Activated CD4-positive, CD25-positive, alpha-beta regulatory T cell treated with anti-CD3 and anti-CD28 coated beads, Interleukin-2, amount 50 U/mL, for 72 hours (primary cell): ENCODE measurements at places on chromosomes 12 and 14.

DNA sequence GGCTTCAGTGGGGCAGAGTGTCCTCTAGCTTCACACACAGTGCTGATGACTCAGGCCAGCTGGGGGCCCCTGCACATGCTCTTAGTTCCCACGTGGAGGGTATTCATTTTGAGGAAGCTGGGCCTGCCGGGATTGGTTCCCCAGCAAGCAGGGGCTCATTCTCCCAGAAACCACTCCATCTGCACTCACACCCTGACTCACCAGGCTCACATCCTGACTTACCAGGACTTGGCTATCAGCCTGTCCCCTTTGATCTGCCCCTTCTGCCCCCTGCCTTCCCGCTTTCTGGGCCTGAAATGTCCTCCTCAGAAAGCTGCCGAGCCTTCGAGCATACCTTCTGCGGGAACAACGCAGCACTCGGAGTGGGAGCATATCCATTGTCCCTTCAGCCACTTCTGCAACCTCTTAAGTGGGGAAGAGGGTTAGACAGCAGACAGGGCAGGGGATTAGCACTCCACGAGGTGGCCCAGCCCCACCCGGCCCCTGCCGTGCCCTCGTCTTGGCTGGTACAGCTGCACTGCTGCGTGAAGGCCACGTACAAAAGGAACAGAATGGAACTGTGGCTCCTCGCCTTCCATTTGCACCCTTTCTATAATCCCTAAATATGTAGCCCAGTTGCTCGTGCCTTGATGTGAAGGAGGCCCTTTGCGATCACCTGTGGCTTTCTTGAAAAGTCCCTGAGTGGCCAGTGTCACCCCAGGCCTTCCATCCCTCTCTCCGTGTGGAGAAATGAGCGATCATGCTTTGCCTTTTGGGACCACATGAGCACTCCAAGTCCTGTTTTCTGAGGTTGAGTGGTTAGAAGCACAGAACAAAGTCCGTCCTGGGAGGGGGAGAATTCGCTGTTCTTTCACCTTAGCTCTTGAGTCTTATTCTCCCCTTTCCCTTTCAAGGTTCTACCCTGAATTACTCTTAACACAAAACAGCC, 26.1 kb downstream of the TPCN1 start:
- no peak for DNase-seq

DNA sequence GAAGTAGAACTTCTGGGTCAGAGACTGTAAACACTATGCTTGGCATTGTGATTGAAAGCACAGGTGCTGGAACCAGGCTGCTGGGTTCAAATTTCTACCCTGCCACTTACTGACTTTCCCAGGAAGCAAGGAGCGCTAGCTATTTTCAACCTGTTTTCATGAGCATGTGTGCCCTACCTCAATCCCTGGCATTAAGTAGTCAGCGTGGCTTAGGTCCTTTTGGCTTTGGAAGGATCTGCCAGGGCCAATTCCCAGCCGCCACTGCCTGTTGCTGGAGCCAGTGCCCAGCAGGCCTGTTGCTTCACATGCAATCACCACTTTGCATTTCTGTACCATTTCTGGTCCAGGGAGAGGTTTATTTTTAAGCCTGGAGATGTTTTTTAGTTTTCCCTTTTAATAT, 196.3 kb downstream of the TRHDE start:
- no peak for DNase-seq

DNA sequence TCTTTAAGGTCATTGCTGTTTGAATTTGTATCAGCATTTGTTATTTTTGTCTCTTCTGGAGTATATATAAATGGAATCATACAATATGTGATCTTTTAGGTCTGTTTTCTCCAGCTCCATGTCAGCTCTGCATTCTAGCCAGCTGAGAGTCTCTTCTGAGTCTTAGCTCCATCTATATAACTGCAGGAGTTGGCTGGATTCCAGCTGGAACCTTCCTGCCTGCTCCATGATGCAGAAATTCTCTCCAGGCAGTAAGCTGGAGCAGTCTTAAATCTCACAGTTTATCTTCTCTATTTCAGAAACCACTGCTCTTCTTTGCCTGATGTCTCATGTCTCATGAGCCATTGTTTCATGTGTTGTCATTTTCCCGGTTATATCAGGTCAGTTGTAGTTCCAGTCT, 827.6 kb downstream of the NRXN3 start:
- no peak for DNase-seq

- DNase-seq: no peak
Observed at GRCh38 chr12:124700810-124701592, 133.6 kb upstream of the NCOR2 start.

DNA sequence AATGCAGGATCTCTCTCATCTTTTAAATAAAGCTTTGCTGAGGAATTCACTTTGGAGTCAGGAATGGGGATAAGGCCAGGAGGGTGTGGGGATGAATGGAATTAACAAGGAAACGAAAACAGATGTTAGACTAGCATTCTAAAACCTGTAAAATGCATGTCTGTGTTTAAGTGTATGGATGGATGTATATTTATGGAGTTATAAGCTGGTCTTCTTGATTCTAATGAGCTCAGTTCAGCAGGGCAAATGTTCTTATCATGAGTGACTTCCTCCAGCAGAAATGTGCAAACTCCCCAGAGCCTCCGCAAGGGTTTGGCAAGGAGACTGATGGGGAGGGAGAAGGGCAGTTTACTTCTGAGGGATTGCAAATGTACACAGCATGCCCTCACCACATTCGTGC, 149.1 kb downstream of the NTF3 start:
- no peak for DNase-seq

GRCh38 chr14:67513631-67514108, 19.4 kb upstream of the PLEKHH1 start:
- no peak for DNase-seq

- no peak for DNase-seq
Observed at GRCh38 chr14:63248211-63248610, 44.0 kb downstream of the RHOJ start.

DNA sequence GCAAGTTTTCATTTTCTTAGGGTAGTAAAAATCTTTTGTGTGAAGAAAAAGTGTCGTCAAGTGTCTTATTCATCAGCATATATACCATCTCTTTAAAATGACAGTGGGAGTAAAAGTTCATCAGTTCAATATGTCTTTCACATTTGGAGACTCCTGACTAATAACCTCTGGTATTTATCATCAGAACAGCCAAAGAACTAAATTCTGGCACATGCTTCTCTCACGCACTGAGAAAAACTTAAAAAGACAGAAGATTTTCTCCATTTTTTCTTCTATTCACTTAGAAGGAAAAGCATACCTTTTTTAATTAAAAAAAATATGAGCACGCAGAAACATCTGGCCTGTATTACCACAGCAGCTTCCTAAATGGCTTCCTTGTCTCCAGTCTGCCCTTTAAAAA, 265.7 kb downstream of the AKAP6 start:
- DNase-seq: no peak
